ENCODE measurements at places on chromosomes 11 and 22.

GRCh38 chr11:108147150-108147549 is 25.8 kb downstream of the ACAT1 start:
- DNase-seq, result no peak

- DNase-seq, result no peak
Measured at GRCh38 chr22:19720999-19721329, 2.4 kb upstream of the GP1BB start.

GRCh38 chr11:61815790-61816735 is 740 bp downstream of the FADS1 start:
- DNase-seq, result peak; percentile 72

GRCh38 chr11:69089258-69089657 is 40.5 kb downstream of the TPCN2 start:
- no peak for DNase-seq

DNA sequence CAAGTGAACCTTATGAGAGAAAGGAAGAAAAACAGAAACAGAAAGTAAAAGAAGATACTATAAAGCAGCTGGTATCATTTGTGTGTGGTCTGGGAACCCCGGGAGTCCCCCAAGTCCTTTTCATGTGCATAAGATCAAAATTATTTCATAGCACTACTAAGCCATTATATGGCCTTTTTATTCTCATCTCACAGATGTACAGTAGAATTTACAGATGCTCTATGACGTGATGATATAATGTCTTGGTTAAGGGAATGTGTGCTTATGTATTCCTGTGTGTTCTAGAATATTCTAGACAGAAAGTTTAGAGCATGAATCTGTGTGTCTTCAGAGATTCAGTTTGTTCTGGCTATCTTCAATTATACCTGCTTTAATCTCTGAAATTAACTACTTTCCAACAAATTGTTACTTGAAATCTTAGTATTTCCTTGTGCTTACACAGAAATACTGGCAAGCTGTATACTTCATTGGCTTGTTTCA is 8.6 kb upstream of the TPP1 start:
- DNase-seq, result no peak

GRCh38 chr11:59283825-59284772 is 71.4 kb upstream of the MPEG1 start:
- no peak for DNase-seq

DNA sequence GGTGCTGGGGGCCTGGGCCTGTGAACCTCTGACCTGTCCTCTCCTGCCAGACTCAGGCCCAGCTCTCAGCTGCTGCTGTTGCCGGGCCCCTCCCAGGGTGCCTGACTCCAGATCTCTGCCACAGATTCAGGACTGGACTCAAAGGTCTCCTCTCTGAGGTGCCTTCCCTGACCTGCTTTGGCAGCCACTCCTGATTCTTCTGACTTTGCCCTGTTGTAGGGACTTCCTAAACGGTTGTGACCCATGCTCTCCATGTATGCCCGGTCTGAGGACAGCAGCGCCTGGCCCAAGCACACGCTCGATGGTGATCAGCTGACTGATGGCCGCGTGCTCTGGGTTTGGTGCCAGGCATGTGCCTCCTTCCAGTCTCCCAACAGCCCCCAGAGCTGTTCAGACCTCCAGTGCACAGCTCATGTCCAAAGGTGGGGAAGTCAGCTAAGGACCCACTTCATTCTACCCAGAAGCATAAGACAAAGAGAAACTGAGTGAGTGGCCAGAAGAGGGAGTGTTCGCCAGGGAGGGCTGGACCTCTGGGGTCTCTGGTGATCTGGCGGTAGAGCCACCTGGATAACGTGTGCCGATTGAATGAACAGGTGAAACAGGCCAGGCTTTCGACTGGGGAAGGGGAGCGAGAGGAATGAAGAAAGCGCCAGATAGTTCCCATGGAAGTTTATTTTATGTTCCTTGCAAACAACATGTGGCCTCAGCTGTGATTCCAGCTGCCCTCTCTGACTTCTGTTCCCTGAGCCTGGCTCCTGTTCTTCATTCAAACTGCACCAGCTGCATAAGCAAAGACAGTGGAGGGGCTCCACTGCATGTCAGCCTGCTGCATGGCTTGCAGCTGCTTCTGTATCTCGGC is 8.1 kb upstream of the TOP3B start:
- no peak for DNase-seq

GRCh38 chr11:122341477-122341876 is 225.5 kb upstream of the BLID start:
- DNase-seq, result no peak

GRCh38 chr22:24095826-24096757 is 85.0 kb downstream of the CABIN1 start:
- DNase-seq, result no peak

- DNase-seq, result no peak
Measured at GRCh38 chr11:65872586-65873317, at the start of gene EFEMP2. Gene EFEMP2 (minus strand): TSS chr11:65872800. CDS start chr11:65872354, 446 bp downstream.

DNA sequence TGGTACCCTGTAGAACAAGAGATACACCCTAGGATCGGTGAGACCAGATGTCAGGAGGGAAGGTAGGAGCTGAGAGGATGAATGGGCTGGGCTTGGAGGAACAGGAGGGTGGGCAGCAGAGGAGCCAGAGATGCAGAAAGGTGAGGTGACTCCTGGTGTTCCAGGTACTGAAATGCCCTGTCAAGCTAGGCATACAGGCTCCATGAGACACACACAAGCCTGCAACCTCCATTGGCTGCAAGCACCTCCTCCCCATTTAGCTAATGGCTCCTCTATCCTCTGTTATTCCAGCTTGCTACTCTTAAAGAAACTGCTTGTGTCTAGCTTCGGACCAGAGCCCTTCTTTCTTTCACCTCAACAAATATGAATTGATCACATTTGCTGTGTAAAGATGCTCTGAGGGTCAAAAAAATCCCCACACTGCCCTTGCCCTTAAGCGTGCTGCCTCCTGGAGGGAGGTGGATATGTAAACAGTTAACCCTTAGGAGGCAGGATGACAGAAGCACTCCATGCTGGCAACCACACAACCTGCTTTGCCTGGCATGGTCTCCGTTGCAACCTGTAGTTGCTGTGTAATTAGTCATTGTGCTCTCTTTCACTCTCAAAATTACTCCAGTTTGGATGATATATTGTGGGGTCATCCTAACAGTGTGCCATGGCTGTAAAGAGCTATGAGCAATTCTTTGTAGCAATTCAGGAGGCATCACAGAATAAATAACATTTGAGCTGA is 156.0 kb downstream of the PKNOX2 start:
- no peak for DNase-seq

DNA sequence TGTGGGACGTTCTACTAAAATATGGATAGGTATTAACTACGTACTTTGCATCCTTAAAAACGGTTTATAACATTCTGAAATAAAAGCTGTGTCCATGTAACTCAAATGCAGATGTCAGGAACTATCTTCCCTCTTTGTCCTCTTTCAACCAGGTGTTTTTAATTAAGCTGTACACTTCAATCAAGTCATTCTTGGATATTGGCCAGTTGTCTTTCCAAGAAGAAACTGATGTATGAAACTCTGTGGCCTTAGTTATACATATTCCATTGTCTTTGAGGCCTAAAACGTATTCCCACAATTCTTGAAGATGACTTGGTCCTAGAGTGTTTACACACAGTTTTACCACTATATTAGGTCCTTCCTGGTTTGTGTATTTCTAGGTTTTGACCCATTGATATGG is 249.0 kb upstream of the CNTN5 start:
- no peak for DNase-seq

DNA sequence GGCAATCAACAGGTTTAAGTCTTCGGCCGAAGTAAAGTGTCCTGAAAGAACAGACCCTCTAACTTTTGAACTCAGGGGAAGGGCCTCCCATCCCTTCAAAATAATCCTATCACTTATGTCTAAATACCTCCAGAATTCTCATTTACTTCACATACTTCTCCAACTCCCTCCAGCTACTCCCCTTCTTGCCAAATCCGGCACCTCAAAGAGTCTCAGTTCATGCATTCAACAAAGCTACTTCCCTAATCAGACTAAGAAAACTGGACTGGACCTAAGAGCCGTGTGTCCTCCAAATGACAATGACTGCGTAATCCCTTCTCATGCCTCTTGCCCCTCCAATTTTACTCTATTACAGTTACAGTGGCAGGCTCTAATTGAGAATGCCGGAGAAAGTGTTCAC is 1.3 kb downstream of the DDB1 start:
- no peak for DNase-seq

All from amygdala (tissue), 56 donors.